Epithelial cell of alveolus of lung (primary cell): ENCODE measurements at places on chromosomes 11 and 22. TPM values are rescaled to one million over a fixed set of nuclear protein-coding genes. Genes with fewer than 3 reads are reported as not detected.

GNG3 gene
- not detected in 2 replicates for total RNA-seq

UBE2L6 gene
- total RNA-seq = 41.2 and 79.9 TPM in 2 replicates

HBG2 gene
- 1.2 TPM in 1 of 2 replicates, not detected in the other for total RNA-seq

RIC3 gene
- total RNA-seq = not detected in 2 replicates

OR51B5 gene
- not detected in 2 replicates for total RNA-seq

P2RX3 gene
- total RNA-seq = not detected in 2 replicates

APOBEC3F gene
- total RNA-seq = 3.9 and 5.5 TPM in 2 replicates

CLTCL1 gene
- total RNA-seq = 2.3 and 6.2 TPM in 2 replicates

LPXN gene
- total RNA-seq = 4.3 and 7.6 TPM in 2 replicates

CD82 gene
- 19.2 and 86.1 TPM in 2 replicates for total RNA-seq

DGAT2 gene
- total RNA-seq = 0.64 and 1.8 TPM in 2 replicates

GCAT gene
- total RNA-seq = 20.2 and 35.9 TPM in 2 replicates

TRMU gene
- total RNA-seq = 24.6 and 41.8 TPM in 2 replicates

OR5F1 gene
- not detected in 2 replicates for total RNA-seq

SOX10 gene
- not detected in 2 replicates for total RNA-seq

MS4A3 gene
- total RNA-seq = not detected in 2 replicates

RAB39A gene
- total RNA-seq = not detected in 2 replicates

MAP6 gene
- total RNA-seq = 0.39 and 0.72 TPM in 2 replicates

FJX1 gene
- 16.7 and 54.0 TPM in 2 replicates for total RNA-seq

SHISAL1 gene
- total RNA-seq = 0.16 TPM in 1 of 2 replicates, not detected in the other

PAMR1 gene
- total RNA-seq = 22.2 and 123 TPM in 2 replicates

OR52I2 gene
- total RNA-seq = not detected in 2 replicates

KRTAP5-8 gene
- total RNA-seq = not detected in 2 replicates

KLHL35 gene
- total RNA-seq = 2.5 and 2.6 TPM in 2 replicates

MICAL2 gene
- 18.4 and 355 TPM in 2 replicates for total RNA-seq

IFTAP gene
- 23.4 and 57.6 TPM in 2 replicates for total RNA-seq

TRPT1 gene
- total RNA-seq = 64.4 and 82.9 TPM in 2 replicates

DERL3 gene
- 6.9 TPM in 1 of 2 replicates, not detected in the other for total RNA-seq

CDC45 gene
- total RNA-seq = 8.1 and 28.2 TPM in 2 replicates

TUBA8 gene
- total RNA-seq = 1.1 TPM in 1 of 2 replicates, not detected in the other

SAA1 gene
- total RNA-seq = 2.1 TPM in 1 of 2 replicates, not detected in the other

ANO1 gene
- total RNA-seq = 1.8 TPM in 1 of 2 replicates, not detected in the other

AIFM3 gene
- 0.13 and 0.80 TPM in 2 replicates for total RNA-seq

PATE4 gene
- total RNA-seq = not detected in 2 replicates

ACR gene
- not detected in 2 replicates for total RNA-seq

GDPD4 gene
- total RNA-seq = not detected in 2 replicates

OTOG gene
- not detected in 2 replicates for total RNA-seq

C22orf15 gene
- 0.08 and 0.52 TPM in 2 replicates for total RNA-seq

TRIM48 gene
- not detected in 2 replicates for total RNA-seq

OR8J1 gene
- not detected in 2 replicates for total RNA-seq

GRM5 gene
- 0.08 TPM in 1 of 2 replicates, not detected in the other for total RNA-seq

DCDC1 gene
- 0.08 TPM in 1 of 2 replicates, not detected in the other for total RNA-seq

DDI1 gene
- not detected in 2 replicates for total RNA-seq

WT1 gene
- 1.9 and 8.5 TPM in 2 replicates for total RNA-seq

MUC6 gene
- total RNA-seq = not detected in 2 replicates

SLC25A45 gene
- 0.65 and 1.4 TPM in 2 replicates for total RNA-seq

PTPN5 gene
- total RNA-seq = not detected in 2 replicates

MS4A6A gene
- total RNA-seq = not detected in 2 replicates

GSTT2B gene
- total RNA-seq = 17.1 and 36.6 TPM in 2 replicates

CARD18 gene
- total RNA-seq = not detected in 2 replicates

TMEM9B gene
- 36.3 and 40.0 TPM in 2 replicates for total RNA-seq

KDM4D gene
- total RNA-seq = 0.80 and 2.1 TPM in 2 replicates

FERMT3 gene
- 3.6 and 8.5 TPM in 2 replicates for total RNA-seq

HIC2 gene
- 2.3 and 2.7 TPM in 2 replicates for total RNA-seq
